Left ventricle myocardium superior (tissue), 1 donor: ENCODE measurements at places on chromosomes 13 and 19. TPM values are rescaled to one million over a fixed set of nuclear protein-coding genes. Genes with fewer than 3 reads are reported as not detected.

GRCh38 chr19:50531171-50531612 lies 17.5 kb upstream of the ASPDH start:
- no peak for DNase-seq

DNA sequence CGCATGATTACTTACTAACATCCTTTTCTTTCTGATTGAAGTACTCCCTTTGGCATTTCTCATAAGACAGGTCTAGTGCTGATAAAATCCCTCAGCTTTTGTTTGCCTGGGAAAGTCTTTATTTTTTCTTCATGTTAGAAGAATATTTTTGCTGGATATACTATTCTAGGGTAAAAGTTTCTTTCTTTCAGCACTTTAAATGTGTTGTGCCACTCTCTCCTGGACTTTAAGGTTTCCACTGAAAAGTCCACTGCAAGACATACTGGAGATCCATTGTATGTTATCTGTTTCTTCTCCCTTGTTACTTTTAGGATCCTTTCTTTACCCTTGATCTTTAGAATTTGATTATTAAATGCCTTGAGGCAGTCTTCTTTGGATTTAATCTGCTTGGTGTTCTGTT lies 796.7 kb downstream of the UQCRFS1 start:
- DNase-seq, result no peak

GRCh38 chr13:114045113-114045735 lies 71.3 kb upstream of the C13orf46 start:
- peak; percentile 12 for DNase-seq

DNA sequence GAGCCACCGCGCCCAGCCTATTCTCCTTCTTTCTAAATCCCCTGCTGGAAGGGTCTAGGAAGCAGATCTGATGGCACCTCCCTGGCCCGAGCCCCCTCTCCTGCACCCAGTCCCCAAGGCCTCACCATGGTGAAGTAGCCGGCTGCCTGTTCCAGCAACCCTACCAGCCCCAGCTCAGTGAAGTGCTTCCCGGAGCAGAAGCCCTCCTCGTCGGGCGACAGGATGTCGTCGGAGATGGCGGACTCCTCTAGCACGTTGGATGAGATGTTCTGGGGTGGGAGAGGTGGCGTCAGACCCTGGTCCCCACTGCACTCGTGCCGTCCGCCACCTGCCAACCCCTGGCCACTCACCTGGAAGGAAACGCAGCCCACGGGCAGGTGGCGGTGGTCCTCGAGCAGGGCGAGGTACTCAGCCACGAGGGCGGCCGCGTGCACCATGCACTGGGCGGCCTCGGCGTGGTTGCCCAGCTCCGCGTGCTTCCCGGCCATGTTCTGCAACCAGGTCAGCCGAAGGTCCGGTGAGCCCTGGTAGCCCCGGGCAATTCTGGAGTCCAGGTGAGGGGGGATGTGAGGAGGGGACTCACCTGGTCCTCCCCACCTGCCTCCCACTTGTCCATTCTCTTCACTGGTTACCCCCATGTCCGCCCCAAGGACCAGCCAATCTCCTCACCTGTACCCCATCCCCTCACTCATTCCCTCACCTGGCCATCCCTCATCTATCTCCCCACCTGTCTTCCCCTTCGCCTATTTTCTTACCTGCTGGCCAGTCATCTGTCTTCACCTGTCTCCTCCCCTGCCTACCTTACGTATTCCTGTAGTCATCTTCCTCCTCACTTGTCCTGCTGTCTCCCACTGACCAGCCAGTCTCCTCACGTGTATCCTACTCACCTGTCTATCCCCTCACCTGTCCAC lies 11.5 kb upstream of the KANK2 start:
- no peak for DNase-seq

GRCh38 chr13:34816245-34816884 lies 125.7 kb upstream of the NBEA start:
- no peak for DNase-seq

DNA sequence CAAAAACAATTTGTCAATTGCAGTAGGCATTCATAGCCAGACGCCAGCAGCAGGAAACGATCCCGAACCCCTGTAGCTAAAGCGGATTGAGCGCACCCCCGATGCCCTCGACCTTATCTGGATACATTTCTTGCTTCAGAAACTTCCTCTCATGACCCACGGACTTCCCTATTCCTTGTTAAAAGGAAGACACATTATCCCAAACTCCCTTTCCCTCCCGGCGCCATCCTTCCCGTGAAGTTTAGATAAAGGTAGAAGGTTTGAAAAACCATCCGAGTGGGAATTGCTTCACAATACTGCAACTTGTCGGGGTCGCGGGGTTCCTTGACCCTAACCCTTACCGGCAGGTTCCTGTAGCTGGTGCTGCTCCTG lies 977 bp downstream of the PCDH20 start:
- no peak for DNase-seq

DNA sequence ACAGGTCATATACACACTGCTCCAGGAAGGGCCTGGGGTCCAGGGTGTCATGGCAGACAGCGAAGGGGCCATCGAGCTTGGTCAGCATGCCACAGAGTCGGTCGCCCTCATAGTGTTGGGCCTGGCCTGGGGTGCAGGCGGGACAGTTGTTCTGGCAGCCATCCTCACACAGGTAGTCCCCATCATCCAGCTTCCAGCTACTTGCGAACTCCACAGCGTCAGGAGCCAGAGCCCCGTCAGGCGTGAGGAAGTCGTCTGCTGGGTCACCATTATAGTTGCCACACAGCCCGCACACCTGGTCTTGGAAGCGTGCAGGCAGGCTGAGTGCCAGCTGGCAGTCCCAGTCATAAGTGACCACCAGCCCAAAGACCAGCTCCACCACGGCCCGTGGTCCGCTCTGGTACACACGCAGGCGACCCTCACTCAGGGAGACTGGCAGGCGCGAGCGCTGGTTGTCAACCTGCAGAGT lies 16.2 kb downstream of the FCGBP start:
- DNase-seq, result no peak

DNA sequence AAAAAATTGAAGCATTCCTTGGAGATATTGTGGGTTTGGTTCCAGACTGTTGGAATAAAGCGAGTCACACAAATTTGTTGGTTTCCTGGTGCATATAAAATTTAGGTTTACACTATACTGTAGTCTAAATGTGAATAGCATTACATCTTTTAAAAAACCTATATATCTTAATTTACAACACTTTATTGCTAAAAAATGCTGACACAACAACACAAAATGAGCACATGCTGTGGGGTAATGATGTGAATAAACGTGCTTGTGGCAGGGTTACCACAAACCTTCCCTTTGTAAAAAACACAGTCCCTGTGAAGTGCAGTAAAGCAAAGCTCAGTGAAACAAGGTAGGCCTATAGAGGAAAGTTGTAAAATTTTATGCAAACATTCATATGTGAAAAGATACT lies 27.7 kb downstream of the MPHOSPH8 start:
- DNase-seq, result no peak

GRCh38 chr13:24995225-24995804 lies 100.6 kb upstream of the PABPC3 start:
- DNase-seq, result no peak

DNA sequence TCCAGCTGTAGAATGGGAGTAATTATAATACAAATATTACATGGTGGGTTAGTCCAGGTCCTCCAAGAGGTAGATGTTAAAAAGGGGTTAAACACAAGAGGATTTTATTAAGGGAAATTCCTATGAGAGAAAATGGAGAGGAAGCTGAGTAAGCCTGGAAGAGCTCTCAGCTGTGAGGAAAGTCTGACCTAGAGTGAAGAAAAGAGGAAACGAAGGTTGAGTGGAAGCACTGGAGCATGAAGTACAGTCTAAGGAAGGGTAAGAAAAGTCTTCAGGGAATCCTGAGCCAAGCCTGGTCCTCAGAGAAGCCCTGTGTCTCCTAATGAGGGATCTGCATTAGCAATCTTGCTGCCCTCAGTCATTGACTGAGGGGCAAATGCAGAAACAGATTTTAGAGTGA lies 506.2 kb downstream of the GPC5 start:
- no peak for DNase-seq

DNA sequence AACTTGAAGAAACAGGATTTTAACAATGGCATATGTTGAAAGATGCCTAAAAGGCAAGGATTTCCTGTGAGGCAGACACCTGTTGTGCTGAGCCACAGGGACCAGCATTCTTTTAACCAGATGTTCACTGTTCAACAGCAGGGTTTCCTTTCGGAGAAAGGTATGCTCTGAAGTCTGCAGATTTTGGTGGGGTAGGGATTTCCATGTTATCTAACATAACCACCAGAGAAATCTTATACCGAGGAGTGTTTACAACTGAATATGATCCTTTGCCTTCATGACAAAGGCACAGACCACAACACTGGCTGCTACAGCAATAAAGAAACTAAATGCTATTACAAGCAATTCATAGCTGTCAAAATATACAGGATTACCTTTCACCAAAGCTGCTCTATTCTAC lies 48.1 kb downstream of the MPHOSPH8 start:
- DNase-seq, result no peak

GRCh38 chr19:29505097-29505824 lies 20.5 kb upstream of the VSTM2B start:
- DNase-seq, result no peak

GRCh38 chr19:31947436-31948115 lies 397.8 kb upstream of the ZNF507 start:
- no peak for DNase-seq

DNA sequence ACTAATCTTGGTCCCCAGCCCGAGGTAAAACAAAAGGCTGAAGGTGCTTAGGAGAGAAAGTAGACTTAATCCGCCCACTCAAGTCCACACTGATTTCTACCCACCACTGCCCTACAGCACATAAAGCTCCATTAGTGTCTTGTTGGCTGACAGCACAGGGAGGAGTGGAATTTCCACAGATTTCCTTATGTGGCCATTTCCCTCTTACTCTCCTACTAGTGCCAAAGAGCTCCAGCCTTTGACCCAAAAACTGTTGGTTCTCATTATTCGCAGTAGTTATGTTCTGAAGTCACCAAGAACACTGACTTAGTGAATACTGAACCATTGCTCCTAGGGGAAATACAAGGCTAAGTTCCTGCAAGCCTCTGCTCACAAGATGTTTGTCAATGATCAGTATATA lies 61.2 kb downstream of the RAB20 start:
- DNase-seq, result no peak

DNA sequence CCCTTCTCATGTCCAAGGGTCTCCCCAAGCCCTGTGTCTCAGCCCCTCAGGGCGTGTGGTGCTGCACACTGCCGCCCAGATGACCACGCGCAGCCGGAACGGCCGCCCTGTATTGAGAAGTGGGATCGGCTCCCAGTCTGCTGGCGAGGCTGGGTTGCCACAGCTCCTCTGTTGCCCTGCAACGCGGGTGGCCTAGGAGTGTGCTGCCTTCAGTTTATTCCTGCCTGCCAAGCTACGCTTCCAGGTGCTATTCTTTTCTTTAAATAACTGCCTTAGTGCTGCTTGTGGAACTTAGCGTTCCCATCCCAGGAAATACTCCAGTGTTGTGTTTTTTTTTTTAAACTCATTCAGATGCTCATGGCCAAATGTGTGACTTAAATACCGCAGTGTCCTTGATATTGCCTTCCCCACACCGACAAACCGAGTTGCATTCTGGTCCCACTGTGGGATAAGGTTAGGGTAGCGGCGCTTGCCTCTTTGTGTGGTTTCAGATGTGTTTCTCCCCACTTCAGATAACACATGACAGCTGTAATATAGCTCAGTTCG lies 16.6 kb downstream of the ACTN4 start:
- DNase-seq, result peak; percentile 84

GRCh38 chr13:106274551-106275203 lies 260.8 kb downstream of the EFNB2 start:
- no peak for DNase-seq

DNA sequence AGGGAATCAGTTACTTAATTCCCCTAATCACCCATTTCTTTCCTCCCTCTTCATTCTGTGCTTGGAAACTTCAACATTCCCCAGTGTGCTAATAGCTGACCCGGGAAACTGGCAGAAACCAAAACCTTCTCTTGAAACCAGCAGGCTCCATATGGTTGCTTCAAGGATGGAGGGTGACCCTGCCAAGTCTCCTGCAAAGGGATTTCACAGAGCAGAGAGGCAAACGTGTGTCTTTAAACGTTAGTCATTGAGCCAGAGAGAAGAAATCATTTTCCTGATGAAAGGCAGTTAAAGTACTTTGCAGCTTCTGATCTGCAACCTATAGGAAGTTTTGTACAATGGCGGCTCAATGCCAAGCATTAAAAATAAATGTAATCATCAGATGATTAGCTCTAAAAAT lies 220.9 kb downstream of the POU4F1 start:
- DNase-seq, result peak; percentile 39

DNA sequence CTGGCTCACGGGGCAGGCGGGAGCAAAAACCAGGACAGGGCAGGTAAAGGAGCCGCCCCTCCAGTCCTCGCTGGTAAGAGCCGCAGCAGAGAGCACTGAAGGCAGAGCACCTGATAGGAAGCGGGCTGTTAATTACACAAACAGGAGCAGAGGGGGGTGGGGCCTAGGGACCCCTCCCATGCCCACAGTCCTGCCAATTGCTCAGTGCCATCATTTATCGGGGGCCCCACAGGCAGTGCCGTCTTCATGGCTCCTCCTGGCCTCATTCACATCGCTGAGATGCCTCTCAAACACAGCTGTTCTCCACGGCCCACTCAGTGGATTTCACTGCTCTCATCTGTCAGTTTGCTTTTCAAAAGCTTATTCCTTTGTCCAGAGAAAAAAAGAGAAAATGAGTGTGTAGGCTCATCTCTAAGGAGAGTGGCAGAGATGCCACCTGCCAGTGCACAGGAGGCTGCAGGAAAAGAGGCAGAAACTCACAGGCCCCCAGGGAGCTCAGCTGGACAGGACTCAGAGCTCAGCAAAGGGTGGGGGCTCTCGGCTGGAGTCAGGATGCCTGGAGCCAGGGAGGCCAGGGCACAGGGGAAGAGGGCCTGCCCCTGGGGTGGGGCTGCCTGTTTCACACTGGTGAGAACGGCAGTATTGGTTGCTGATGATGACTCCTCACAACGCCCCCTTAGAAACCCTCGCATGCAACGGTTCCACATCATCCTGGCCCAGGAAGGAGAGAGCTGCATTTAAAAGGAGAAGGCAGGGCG lies 174.6 kb downstream of the COL4A1 start:
- DNase-seq, result no peak

GRCh38 chr19:17555929-17556813 lies 722 bp downstream of the COLGALT1 start:
- peak; percentile 80 for DNase-seq

DNA sequence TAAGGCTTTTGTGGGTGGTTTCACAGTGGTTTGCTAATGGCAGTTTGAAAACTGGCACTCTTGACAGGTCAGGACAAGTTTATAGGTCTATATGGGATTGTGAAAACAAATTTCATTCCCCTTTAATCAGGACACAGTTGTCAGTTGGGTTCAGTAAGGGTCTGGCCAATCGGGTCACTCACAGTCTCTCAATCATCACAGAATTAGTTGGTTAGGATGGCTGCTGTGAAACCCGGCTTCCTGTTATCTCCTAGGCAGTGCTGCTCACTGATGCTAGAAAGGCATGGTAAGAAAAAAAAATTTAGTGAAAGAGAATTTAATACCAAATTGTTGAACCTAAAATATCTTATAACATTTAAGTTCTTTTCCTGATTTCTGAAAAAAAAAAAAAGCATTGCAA lies 1730.1 kb downstream of the EFNB2 start:
- DNase-seq, result no peak

Gene CD33
- 4.4 TPM for total RNA-seq

Gene HMGB1
- total RNA-seq, result 180 TPM

Gene RYR1
- total RNA-seq, result 1.1 TPM

Gene KCNRG
- total RNA-seq, result 0.32 TPM

Gene NAPA
- total RNA-seq, result 123 TPM

Gene FGF21
- not detected for total RNA-seq

Gene LHB
- total RNA-seq, result not detected

Gene CLDN10
- total RNA-seq, result not detected

Gene KCNN4
- 0.50 TPM for total RNA-seq
